Stimulated activated CD4-positive, alpha-beta T cell treated with anti-CD3 and anti-CD28 coated beads, Interleukin-1b, Interleukin-23, amount 100 ng/mL, for 1 hour (primary cell): ENCODE measurements at places on chromosomes 2 and 18.

DNA sequence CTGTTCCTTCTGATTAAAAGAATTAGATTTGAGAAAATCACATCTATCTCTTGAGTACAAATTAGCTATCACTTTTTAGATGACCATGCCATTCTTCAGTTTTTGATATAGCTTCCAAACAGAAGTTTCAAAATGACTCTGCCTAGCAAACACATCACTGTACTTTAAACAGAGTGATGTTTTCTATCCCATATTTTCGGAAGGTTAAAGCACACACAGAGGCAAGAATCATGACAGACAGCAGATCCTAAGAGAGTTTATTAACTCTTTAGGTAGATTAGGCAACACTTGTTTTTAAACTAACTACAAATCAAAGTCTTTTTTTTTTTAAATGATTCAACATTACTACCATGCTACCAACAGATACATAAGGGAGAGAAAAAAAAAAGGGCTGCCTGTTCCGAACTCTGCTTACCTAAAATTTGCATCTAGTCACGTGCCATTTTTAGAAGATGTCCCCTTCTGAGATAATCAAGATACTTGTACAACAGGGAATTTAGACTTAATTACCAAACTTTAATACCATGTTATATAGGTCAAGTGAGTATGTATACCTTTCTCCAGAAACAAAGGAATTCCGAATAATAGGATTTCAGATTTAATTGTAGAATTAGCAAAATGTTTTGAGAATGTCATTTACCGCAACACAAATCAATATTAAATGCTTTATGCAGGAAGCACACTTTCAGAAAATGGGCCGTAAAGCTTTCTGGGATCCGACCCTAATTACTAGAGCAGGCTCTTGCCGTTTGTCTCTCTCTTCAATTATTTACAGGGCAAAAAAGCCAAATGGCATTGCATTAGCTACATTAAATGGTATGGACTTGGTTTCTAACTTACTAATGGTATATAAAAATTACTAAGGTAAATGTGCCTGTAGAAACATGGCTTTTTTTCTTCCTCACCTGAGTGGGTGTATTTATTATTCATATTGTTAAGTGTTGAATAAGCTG lies 2.6 kb downstream of the RBMS1 start:
- DNase-seq = no peak

GRCh38 chr2:158914731-158915130 lies 53.7 kb upstream of the TANC1 start:
- DNase-seq = no peak

DNA sequence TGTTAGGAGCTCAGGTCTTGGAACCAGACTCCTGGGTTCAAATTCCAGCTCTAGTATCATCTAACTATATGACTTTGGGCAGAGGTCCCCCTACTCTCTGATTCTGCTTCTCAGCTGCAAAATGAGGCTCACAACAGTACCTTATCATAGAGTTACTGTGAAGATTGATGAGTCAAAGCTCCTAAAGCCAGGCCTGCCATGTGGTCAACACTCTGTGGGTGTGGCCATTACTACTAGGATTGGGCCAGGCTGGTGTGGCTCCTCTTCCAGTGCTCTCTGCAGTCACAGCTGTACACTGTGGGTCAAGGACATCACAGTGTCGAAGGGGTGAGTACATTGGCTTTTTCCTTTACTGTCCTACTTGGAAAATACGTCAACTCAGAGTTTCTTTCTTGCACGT lies 22.6 kb downstream of the CAPN13 start:
- no peak for DNase-seq

DNA sequence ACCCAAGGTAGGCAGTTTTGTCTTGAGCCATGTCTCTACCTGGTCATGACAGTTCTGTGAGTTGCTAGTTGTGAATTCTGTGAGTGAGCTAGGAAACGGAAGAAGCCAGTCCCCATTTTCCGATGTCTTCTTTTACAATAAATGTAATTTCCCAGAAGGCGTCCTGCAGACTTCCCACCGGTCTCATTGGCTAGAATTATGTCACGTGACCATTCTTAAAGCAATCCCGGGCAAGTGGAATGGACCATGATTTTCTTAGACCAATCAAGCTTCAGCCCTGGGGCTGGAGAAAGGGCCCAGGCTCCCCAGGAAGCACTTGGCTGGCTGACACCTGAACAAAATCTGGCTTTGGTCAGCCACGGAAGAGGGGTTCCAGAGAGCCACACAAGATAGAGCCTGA lies 10.6 kb downstream of the TMEM178A start:
- no peak for DNase-seq

DNA sequence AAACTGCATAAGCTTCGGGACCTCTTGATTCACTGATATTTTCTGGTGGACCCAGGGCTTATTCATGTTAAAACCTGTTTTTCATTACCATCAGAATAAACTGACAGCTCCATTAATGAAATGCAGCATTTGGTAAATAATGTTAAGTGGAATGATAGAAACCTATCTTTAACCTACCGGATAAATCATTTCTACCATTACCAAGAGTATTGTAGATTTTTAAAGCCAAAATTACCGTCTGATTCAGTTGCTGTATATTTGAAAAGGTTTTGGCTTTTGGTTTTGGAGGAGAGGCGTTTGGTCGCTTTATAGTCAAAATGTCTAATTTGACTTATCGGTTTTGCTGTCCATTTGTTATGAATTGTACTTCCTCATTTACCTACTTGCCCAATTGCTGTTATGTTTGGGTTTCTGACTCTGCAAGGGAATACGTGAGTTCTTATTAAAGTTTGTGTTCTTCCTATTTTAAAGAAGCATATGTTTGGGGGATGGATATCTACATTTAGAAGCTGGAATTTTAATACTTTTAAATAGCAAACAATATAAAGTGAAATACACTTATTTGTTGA lies 1.0 kb upstream of the CUL3 start:
- DNase-seq = no peak

GRCh38 chr2:68151037-68151436 lies 6.7 kb upstream of the PNO1 start:
- DNase-seq = no peak

GRCh38 chr18:58298251-58299134 lies 254.5 kb downstream of the NEDD4L start:
- no peak for DNase-seq

GRCh38 chr2:102286041-102286440 lies 25.3 kb upstream of the IL1RL1 start:
- DNase-seq = no peak

DNA sequence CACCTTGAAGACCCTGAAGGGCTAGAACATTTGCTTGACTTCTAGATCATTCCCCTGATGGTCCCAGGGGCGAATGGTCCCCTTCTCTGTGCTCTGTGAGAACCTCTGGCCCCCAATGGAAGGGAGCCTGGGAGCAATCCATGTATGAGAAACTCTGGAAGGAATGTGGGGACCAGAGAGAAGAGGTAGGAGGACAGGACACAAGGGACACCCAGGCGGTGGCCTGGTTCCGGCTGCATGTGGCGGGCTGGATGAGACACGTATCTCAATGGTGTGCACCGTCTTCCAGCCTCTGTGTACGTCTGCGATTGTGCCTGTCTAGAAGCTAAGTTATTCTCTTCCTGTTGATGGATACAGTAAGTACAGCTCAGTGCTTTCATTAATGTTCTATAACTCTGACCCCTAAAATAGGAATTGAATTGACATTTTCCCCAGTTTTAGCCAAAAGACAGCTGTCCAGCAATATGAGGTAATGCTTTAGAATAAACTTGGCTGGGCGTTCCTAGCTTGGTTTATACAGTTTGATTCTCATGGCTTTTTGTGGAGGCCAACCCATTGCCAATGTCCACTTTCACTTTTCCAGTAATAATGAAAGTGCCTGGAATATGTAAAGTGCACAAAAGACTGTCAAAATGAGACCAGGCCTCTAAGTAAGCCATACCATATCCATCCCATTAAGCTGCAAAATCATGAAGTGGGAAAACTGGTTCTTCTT lies 30.1 kb upstream of the COPS8 start:
- DNase-seq = no peak

GRCh38 chr18:80191264-80191663 lies 56.0 kb downstream of the PARD6G start:
- DNase-seq = no peak

GRCh38 chr2:47227532-47228279 lies 72.6 kb upstream of the STPG4 start:
- DNase-seq = no peak
